ENCODE measurements at places on chromosomes 4 and X.

- no peak for DNase-seq
These were observed 5.5 kb downstream of the SPRY1 start for GRCh38 chr4:123402121-123402465.

DNA sequence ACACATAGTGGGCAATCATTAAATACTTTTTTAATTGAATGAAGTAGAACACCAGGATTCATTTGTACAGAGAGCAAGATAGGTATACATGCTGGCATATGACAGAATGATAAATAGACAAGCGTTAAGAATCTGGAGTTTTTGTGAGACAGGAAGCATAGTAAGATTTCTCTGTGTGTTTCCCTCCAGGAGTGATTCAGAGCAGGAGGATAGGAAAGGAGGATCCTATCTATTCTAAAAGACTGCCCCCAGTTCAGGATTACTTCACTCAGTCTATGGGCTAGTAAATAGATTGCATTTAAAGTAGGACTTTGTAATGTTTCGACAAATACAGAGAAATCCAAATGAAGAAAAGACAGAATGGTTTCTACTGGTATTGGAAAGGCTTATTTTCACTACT, 423.7 kb downstream of the PDGFC start:
- DNase-seq, result no peak

DNA sequence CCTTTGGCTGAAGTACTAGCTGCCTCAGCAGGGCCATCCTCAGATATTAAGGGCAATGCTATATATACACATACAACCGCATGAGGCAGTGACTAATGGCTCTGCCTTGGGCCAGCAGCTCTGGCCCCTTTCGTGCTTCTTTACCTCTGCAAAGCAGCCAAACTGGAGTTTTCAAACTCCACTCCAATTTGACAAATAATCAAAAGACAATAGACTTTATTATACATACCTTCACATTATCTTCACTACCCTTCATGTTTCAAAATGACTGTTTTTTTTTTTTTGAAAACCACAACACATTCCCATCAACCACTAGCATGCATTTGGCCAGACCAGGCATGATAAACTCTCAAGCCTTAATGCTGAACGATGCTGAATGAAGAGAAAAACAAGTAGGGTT, 187.7 kb downstream of the ENOX2 start:
- no peak for DNase-seq

GRCh38 chrX:6708676-6709380, 173.9 kb upstream of the VCX3A start:
- DNase-seq, result no peak

- no peak for DNase-seq
These were observed 118.0 kb downstream of the SOWAHB start for GRCh38 chr4:76779740-76780459.

DNA sequence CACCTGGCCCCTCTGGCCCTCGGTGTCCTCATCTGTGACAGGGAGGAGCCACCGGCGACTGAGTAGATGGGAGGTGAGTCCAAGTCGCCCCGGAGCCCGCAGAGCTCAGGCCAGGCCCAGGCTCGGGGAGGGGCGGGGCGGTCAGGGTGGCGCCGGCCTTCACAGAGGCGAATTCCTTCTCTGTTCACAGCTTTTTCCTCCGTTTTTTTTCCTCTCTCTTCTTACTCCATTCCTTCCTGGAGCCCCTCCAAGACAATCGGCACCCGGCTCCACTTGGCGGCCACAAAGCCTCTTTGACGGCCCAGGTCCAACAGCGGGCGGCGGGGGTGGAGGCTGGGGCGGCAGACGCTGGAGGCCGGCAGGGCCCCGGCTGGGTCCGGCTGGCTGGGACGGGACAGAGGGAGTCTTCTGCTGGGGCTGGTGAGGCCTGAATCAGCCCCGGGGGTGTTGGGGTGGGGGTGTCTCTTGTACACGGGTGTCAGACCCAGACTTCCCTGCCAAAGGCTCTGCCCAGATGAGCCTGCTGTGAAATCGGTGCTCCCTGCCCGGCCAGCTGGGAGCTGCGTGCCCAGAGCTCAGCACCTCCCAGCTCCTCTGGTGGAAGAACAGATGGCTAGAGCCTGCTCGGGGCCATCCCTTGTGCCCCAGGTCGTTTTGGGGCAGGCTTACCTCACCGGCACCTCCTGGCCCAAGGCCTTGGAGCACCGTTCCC, 22.6 kb downstream of the FGFRL1 start:
- DNase-seq, result no peak

DNA sequence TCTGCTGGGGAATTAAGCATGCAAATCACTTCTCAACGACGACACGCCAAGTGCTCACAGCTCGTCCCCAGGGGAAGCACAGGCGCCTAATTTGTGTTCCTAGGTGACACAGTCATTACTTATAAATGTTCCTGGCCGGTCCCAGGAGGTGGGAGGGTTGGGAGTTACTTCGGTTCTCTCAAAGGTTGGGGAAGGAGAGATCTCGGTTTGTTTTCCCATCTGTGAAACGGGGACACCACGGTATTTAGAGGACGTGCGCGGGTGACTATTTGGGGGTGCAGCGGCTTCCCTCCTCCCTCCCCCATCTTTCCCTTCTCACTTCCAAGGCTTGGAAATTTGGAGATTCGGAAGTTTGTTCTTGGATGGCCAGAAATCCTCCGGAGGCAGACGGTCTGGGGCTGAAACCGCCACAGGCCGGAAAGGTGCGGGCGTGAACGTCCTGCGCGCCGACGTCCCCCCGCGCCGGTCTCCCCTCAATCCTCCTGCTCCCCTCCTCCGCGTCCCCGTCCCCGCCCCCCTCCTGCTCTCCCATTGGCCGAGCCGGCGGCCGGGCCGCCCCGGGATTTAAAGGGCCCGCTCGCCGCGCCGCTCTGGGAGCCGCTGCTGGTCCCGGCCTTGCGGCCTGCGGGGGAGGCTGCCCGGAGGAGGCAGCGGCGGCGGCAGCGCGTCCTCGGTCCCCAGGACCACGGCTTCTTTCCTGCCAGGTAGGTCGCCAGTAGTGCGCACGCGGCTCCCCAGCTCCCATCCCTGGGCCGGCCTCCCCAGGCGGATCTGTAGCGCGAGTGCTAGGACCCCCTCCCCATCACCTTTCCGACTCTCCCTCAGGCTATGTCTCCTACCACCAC, at the start of gene PORCN:
TSS of gene PORCN (plus strand) at position 593 of the 845 bp plus-strand sequence. CDS start 829 bp downstream, outside the sequence.
- DNase-seq, result no peak

DNA sequence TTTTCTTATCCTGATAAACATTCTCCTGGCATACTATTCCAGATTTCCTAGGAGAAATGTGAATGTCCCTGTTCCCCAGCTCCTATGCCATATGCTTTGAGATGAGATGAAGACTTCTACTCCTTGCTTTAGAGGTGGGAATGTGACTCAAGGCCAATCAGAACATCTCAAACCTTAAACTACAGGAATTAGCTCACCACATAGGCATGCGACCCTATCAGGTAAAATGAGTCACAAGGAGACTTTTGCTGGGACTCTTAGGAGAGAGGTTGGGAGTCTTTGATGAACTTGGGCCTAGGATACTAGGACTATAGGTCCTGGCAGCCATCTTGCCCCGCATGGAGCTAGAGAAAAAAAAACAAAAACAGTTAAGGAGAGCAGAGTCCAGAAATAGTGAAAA, 5.8 kb upstream of the USO1 start:
- no peak for DNase-seq

- no peak for DNase-seq
These were observed 28.1 kb downstream of the SLC30A9 start for GRCh38 chr4:42018451-42018850.

- no peak for DNase-seq
These were observed 276.1 kb downstream of the CFAP299 start for GRCh38 chr4:80611678-80611979.

DNA sequence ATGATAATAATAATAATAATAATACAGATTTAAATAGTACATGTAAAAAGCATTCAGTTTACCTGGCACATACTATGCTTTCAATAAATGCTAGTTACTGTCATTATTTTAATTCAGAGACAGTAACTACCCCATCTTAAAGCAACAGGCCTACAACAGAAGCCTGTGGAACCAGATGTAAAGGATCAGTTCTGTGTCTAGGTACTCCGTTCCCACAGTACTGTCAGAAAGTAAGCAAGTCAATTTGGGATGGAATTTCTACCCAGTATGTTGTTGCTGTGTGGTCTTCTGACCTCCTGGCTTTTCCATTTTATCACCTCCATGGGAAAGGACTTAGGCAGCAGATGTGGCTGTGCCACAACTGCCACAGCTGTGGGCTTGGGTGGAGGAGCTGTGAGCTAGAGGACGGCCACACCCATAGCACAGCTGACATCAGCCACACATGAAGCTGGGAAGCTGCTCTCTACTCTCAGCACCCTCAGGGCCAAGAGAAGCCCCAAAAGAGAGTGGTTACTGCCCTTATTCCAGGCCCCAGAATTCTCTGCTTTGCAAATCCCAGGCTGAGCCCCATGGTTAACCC, 102.8 kb downstream of the CBR4 start:
- no peak for DNase-seq

DNA sequence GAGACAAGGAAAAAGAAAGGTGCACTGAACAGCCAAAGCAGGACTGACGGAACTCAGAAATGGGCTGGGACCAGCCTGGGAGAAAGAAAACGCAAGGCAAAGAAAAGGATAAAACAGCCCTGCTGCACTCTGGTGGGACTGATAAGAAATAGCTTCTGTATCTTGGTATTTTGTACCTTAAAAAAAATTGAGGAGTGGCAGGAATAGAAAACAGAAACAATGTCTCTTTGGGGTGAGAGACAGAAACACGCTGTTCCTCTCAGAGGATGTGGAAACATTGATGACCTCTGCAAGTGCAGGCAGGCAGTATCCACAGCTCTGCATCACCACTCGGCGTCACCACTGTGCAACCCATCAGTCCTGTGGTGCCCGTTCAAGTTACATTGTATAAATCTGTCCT, 152.5 kb upstream of the SPRY1 start:
- no peak for DNase-seq

GRCh38 chrX:11380187-11380844, 87.1 kb downstream of the AMELX start:
- no peak for DNase-seq

- DNase-seq, result no peak
These were observed 64.3 kb upstream of the GABRE start for GRCh38 chrX:152038804-152039203.

DNA sequence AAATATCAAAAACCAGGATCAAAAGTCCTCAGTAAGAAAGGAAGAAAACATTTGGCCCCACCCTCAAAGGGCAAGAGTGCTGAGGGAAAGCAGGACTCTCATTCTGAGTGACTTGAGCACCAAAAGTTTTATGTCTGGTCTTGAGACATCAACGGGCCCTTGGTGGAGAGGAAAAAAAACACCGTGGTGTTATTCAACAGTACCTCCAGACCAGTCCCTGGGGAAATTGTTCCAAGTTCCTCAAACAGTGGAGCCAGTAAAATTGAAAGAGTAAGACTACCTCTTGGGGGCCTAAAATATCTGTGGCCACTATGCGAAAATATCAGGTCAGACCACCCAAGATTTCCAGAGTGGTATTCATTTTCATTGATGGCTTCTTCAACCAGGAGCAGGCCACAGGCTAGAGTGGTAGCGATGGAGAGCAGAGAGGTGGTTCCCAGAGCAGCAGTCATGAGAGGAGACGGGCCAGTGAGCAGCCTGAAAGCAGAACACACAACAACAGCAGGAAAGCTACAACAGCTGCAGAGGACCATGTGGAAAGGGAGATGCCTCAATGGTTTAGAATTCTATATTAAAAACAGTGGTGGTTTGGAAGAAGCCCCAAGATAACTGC, 63.7 kb upstream of the RPL34 start:
- DNase-seq, result no peak

DNA sequence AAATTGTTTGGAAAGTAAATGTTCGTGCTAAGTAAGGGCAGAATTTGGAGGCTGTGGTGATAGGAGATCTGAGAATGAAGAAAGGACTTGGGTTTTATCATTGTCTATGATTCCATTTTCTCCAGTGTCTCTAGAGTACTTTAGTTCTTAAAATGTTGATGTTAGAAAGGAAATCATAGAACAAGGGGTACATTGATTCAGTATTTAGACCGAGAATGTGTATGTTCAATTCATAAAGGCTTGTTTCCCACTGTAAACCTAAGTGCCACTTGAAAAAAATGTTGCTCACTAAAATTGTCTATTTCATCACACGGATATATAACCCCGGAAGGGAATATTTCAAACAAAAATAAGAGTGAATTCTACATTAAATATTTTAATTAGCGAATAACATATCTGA, 159.3 kb upstream of the ETNPPL start:
- DNase-seq, result no peak

GRCh38 chr4:79915246-79915645, 157.8 kb downstream of the ANTXR2 start:
- DNase-seq, result no peak

GRCh38 chrX:78753571-78753970, 6.1 kb downstream of the LPAR4 start:
- DNase-seq, result no peak

Data from NCI-H1048 (cell line).